ENCODE measurements at places on chromosomes 7 and 10.

DNA sequence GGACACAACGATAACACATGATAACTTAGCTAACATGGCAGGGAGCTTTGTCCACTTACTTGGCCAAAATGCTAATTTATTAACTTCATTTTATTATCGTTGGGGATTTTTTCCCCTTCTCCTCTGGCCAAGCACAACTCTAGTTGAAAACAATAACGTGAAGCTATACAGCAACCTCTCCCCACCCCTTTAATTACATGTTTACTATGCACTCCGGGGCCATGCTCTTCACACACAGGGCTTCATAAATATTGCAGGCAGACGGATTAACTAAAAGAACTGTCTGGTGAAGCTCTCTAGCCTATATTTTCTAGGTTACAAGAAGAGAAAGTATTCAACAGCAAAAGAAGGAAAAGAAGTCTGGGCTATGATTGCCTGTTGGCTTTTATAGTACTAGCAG lies 51.7 kb downstream of the XRCC2 start:
- DNase-seq = no peak

GRCh38 chr7:50446542-50446960 lies 3.6 kb downstream of the FIGNL1 start:
- peak; percentile 52 for DNase-seq

- DNase-seq = peak; percentile 17
These were observed 79.1 kb downstream of the RAMP3 start for GRCh38 chr7:45236666-45237065.

- no peak for DNase-seq
These were observed 71.6 kb downstream of the HERPUD2 start for GRCh38 chr7:35623381-35623780.

DNA sequence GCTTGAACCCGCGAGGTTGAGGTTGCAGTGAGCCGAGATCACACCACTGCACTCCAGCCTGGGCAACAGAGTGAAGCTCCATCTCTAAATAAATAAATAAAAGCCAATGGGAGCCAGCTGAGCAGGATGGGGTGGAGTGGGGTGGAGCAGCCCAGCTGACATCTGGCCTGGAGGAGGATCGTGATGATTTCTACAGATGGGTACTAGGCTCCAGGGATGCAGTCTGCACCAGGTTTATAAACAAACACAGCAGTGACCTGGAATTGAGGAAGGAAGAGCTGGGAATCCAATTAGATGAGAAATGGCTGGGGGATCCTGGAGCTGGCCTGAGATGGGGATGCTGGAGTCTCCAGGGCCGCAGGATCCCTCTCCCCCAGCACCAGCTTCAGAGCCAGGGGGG lies 7.3 kb upstream of the GRIFIN start:
- no peak for DNase-seq

DNA sequence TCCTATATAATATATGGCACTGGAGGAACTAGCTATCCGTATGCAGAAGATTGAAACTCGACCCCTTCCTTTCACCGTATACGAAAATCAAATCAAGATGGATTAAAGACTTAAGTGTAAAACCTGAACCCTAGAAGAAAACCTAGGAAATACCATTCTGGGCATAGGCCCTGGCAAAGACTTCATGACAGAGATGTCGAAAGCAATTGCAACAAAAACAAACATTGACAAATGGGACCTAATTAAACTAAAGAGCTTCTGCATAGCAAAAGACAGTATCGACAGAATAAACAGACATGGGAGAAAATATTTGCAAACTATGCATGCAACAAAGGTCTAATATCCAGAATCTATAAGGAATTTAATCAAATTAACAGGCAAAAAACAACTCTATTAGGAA lies 61.4 kb upstream of the HDAC9 start:
- no peak for DNase-seq

GRCh38 chr10:97921581-97922021 lies 72.0 kb downstream of the GOLGA7B start:
- no peak for DNase-seq

DNA sequence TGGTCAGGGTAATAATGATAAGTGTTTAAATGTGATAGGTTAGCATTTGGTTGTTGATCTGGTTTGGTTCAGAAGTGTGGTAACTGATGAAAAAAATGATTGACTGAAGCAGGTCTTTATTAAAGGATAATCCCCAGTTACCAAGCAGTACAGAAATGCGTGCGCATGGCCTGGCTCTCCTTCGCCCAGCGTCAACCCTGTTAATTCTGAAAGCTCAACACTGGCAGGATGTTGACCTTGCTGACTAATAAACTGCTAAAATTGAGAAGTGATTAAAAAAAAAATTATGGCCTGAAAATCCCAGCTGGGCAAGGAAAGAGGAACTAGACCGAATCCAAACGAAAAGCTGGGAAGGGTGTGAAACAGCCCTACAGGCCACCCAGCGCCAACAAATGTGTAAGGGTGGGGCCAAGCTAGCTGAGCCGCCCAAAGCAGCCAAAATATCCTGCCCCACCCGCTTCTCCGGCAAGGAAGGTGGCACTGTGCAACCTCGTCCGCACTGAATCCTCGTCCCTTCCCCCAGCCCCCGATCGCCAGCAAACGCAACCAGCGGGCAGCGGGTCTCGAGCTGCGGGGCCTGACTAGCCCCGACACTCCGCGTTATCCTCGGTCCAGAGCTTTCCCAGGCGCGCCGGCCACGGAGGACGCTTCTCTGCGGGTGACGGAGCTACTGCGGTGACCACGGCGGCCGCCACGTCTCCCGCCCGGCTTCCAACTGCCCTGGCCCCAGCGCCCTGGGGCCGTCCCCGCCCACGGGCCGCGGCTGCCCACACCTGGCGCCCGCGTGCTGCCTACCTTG lies 561 bp downstream of the SHTN1 start:
- no peak for DNase-seq

GRCh38 chr7:128099204-128099671 lies 68.0 kb upstream of the LRRC4 start:
- no peak for DNase-seq

DNA sequence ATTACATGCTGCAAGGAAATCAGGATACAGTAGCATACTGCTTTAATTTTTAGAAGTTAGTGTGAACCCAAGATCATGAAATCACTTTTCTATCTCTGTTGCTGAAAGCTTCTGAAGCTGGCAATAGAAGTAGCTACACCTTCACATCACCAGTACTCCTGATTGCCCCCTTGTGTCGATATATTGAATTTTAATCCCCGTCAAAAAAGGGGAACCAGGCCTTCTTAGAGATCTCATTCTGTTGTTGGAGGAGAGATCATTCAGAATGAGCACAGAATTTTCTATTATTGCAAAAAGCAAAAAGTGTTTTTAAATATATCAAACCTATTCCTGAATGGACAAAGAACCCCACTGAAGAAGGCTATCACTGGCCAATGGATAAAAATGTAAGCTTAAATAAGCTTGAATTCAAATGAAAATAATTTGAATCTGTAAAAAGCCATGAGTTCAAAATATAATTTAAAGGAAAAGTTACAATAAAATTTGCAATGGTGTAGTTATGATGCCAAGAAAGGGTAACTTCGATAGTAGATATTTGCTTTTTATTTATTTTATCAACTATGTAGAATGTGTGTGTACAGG lies 39.7 kb upstream of the TEX47 start:
- no peak for DNase-seq

- DNase-seq = no peak
These were observed 80.5 kb downstream of the ABCA13 start for GRCh38 chr7:48251766-48252165.

- no peak for DNase-seq
These were observed 441.0 kb downstream of the KCNMA1 start for GRCh38 chr10:77196614-77197013.

DNA sequence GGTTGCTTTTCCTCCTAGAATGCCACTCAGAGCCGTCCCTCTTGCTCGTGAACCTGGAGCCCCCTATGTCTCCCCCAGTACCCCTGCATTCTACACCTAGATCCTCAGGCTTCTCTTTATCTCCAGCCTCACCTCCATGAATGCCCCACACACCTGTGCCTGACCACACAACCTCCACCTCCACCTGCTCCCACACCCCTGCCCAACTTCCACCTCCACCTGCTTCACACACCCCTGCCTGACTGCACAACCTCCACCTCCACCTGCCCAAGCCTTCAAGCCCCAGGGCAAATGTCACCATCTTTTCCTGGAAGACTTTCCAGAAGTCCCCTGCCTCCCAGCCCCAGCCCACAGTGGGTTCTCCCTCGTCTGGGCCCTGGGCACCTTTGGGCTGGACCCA lies 6.9 kb upstream of the LFNG start:
- DNase-seq = no peak

DNA sequence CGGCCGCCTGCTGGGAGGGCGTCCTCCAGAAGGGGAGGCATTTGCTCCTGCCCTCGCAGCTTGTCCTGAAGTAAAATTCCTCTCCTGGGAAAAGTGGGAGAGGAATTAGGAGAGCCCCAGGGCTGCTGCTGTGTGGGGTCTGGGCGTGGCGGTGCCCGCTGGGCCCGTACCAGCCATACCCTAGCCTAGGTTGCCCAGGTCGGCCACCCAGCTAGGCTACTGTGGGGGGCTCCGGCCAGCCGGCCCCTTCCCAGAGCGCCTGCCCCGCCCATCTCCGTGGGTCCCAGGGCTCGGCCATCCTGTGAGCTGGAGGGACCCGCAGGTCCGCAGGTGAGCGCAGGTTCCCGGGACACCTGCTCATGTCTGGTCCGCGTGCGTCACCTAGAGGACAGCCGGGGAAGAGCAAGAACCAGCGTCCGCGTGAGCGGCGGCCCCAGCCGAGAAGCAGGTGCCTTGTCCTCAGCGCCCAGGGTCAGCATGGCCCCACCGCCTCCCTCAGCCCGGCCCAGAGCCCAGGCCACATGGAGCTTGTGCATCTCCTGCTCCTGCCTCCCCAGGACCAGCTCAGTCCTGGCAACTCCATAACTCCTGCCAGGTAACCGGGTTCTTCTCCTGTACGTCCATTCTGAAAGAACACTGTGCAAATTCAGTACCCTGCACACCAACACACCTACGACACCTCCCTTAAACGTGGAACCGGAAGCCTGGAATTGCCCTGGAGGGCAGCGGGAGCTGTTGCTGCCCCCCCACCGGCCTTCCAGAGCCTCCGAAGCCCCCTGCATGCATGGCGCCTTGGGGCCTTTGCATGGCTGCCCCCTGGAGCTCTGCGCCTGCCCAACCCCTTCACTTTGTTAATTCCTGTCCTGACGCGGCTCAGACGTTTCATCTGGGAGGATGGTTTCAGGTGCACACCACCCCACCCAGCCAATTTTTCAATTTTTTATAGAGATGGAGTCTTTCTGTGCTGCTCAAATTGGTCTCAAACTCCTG lies 22.8 kb upstream of the FOXL3 start:
- no peak for DNase-seq

DNA sequence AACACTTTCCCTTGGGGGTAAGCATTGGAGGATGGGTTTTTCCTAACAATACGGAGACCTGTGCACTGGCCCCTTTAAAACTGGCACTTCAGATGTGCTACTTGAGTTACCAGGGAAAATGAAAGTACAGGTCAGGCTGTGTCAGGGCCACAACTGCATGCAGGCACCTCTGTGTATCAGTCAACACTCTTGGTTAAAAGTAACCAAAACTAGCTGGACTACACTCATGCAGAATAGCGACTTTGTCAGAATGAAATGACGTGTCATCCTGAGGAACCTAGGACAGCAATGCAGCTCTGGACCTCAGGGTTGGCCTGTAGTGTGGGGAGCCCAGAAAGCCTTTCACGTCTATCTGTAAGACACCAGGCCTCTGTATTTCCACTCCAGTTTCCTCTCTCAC lies 33.8 kb upstream of the SMKR1 start:
- DNase-seq = no peak

DNA sequence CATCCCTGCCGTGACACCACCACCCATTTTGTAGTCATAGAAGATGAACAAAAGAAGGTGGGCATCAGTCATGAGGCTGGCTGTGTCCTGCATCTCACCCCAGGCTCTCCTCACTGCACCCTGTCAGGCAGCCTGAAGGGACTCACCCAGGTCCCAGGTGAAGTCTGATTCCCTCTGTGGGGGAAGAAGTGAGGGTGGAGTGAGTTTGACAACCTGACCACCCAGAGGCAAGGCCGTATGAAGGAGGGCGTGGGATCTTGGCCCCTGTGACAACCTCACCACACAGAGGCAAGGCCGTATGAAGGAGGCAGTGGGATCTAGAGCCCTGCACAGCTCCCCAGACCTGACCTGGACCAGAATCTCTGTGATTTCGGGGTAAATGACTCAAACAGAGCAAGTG lies 152.5 kb downstream of the DIP2C start:
- no peak for DNase-seq

- no peak for DNase-seq
These were observed 68.0 kb downstream of the MRC1 start for GRCh38 chr10:17877121-17877520.

DNA sequence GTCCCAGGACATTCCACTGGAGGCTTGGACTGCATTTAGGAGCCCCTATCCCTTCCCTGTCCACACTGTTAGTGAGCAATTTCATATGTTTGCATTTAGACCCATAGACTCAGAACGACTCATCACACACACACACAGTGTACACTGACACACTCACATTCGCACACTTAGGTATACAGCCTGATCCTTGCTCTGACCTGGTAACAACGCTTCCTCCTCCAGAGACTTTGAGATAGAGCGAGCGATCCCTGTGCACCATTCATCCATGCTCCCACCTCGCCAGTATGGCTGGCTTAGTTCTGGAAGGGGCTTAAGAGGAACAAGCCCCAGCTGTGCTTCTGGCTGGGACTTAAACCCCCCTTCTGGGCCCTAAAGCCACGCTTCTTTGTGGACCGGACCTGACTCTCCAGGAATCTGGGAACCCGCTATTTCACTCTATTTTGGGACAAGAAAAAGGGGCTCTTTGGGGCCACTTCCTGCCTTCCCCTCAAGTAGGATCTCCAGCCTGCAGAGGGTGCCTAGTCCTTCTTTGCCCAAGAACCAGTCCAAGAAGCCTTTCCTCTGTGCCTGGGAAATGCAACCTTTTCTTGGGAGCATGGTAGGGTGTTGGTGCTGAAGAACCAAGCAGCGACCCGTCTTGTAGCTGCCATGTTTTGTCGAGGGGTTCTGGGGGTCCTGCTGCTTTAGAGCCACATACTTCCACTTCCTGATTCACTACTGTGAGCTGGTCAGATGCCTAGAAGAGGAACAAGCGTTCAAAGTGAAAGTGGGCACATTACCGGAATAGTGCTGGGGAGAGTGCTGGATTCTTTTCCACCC lies 1.1 kb upstream of the HOXA13 start:
- no peak for DNase-seq

DNA sequence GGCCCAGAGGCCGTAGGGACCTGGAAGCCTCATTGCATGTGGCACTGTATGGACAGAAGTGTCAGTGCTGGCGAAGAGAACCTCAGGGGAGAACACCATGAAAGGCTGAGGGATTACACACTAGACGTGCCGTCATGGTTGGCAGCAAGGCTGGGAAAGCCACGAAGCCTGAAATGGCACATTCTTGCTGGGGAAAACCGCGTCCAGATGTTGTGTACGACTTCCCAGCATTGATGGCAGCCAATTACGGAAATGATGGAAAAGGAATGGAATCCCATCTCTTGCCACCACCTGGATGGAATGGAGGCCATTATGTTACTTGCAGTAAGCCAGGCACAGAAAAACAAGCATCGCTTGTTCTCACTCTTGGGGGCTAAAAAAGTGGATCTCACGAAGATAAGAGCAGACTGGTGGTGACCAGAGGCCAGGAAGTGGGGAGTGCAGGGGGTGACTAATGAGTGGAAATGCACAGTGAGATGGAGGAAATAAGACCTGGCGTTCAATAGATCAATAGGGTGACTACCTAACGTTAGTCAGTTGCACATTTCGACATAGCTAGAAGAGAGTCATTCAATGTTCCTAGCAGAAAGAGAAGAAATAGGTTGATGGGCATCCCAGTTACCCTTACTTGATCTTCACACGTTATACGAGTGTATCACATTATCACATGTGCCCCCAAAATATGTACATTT lies 14.6 kb upstream of the PWWP2B start:
- DNase-seq = peak; percentile 56

Data from AG04449 (cell line).